ENCODE measurements at places on chromosomes 4 and X. TPM values are rescaled to one million over a fixed set of nuclear protein-coding genes. Genes with fewer than 3 reads are reported as not detected.
A peak's percentile ranks its signal among the peaks of the same experiment; 100 is the strongest.

DNA sequence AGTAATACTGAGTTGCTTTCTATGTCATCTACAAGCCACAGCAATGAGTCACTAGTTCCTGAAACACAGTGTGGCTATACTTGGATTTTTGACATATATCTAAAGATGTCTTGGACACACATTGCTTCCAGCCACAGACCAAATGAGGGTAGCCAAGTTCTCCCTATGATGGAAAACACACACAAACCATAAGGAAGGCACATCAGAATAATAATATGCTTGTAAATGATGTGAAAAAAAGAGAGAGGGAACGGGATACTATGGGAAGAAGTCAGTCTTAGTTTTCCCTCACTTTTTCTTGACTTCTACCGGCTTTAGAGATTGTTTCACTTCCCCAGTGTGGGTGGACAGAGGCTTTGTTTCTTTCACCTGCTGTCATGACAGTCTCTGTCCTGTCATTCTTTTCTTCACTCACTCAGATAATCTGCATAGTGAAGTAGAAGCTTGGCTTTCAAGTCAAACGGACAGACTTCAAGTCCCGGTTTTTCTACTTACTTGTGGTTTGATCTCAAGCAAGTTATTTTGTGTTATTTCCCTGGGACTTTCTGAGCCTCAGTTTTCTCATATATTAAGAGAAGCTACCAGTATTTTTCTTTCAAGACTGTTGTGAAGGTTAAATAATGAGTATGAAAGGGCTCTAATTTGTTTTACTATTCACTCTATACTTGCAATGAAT, 34.7 kb downstream of the P2RY10 start:
- no peak for DNase-seq

DNA sequence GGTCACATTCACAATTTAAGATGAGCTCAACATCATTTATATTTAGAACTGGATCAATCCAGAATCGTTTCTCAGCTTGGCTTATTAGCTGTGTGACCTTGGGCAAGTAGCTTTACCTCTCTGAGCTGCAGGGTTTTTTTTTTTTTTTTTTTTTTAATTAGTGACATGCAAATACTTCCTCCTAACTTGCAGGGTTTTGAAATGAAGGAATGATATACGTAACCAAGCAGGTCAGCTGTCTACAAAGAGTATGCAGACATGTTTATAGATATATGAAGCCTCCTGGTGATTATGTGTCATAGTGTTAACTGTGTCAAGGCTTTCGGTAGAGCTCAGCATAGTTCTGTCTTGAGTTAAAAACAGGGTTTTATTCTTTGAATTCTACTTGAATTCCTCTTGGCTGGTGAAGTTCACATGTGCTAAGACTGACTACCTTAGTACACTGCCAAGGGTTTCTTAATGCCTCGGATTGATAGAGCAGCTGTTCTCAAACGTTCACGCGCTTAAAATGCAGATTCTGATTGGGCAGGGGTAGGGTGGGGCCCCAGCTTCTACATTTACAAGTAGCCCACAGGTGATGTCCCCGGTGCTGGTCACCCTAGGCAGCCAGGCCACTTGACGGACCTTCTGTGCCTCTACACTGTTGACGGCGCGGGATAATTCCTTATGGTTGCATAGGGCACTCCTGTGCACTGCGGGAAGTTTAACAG, 654 bp upstream of the STS start:
- peak; percentile 54 for DNase-seq

DNA sequence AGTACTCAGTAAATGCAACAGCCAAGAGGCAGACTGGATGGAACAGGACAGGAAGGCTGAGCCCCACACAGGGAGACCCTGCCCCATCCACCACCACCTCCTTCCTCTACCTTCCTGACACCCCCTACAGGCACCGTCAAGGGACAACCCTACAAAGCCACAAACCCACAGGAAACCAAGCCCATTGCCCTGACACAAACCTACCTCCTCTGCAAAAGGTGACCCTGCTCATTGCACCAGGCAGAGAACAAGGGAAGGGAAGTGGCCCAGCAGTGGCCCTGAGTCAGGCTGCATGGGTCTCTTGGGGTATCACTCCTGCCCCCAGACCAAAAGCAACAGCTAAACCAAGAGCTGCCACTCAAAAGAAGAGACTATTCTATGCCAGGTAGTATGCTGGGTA, 21.0 kb downstream of the JAKMIP1 start:
- DNase-seq: no peak

DNA sequence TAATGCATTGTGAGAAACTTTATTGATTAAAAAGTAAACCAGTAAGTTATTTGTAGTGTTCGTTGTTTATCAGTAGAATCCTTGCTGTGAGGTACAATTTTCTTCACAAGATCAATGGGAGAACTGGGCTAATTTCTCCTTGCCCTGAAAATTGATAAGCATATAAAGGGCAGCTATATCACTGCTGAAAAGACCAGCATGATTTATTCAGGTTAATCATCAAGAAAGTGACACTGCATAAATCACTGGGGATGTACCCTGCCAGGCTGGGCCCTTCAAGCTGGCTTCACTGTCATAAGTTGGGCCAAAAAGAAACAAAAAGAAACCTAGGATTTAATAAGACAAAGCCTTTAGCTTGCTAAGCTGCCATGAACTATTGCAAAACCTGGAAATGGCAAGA, 746.7 kb downstream of the STPG2 start:
- DNase-seq: no peak

DNA sequence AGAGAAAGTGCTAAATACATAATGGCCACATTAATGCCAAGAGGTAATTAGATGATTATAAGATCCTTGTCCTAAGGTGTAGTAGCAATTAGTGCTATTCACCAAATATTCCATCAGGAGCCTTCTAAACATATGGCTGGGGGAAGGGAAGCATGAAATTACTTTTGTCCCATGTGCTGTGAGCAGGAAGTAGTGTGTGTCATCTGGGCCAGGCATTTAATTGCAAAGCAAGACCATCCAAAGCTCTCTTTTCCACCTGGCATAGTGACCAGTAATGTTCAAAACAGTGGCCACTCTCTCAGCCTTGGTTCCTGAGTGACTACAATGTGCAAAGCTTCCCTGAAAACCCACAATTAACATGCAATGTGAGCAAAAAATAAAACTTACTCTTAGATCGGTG, 144.2 kb upstream of the FAM241A start:
- DNase-seq: peak; percentile 20

DNA sequence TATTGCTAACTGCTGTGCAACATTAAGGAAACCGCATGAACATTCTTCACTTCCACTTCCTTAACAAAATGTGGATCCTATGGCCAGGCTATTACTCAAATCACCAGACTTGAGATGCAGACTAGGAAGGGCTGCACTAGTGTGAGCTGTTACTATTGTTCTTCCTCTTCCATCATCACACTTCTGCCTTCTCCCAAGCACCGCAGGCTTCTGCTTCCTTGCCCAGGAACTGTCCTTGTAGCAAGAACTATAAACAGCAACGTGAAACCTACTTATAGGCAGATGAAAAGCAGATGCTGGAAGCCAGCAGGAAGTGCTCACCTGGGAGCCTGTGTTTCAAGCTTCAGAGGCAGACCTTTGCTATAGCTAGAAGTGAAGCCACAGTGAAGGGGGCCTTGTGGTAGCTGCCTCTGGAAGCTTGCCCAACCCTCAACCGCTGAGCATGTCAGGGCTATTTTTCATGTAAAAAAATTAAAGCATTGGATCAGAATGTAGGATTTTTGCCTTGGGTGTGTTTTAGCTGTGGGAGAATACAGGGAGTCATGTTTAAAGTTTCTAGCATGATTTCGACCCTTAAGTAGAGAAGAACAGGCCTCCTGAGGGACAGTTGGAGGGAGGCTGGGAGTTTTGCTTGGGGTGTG, 43.9 kb downstream of the CLNK start:
- no peak for DNase-seq

Gene P2RY8
- total RNA-seq: 0.05 TPM

Gene DMRTC1
- not detected for total RNA-seq

Gene XAGE1A
- not detected for total RNA-seq

Gene MAGEB17
- 0.20 TPM for total RNA-seq

Gene GAGE12H
- not detected for total RNA-seq

Gene ATOH1
- not detected for total RNA-seq

Gene ATP10D
- total RNA-seq: 2.7 TPM

Gene MAP3K15
- 0.38 TPM for total RNA-seq

All from SJCRH30 (cell line).